HuH-7.5 (cell line): ENCODE measurements at places on chromosomes 6 and 20.

DNA sequence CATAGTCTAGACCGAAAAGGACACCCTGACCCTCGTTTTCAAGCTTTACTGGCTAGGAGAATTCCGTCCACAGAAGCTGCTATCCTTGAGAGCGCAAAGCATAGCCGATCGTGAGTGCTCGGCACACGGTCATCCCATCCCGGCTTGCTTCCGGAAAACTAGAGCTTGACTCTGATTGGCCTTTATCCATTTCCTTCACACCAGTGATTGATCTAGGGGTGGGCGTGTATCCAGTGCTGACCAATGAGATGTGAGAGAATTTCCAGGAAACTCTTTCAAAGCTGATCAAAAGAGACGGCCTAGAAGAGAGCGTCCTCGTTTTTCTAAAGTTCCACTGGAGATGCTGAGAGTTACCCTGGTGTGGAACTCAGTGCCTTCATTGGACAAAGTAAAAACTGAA lies 41.0 kb upstream of the NFATC2 start:
- no peak for DNase-seq

DNA sequence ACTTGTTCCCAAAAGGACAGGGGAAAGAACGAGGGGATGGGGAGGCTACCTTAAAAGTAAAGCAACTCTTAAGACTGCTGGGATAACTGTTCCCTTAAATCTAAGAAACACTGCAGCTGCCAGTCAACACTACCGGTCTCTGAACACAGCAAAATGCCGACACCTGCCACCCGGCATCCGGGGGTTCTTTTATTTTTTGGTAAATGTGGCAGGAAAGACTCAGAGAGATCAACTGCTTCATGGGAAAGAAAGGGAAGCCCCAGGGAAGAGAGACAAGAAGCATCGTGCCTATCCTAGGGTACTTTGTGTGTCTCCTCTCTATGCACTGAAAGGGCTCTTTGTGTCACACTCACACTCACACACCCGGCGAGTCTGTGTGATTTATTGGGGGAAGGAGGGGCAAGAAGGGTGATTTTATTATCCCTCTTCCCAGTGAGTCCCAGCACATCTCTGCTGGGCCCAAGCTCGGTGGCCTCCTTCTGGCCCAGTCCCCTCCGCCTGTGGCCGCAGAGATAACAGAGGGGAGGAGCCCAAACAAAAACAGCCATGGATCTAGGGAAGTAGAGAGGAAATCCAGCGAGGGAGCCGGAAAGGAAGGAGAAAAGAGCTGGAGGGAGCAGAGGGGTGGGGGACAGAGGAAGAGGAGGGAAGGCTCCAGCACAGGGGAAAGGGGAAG lies 1.4 kb downstream of the FYN start:
- peak; percentile 55 for DNase-seq

DNA sequence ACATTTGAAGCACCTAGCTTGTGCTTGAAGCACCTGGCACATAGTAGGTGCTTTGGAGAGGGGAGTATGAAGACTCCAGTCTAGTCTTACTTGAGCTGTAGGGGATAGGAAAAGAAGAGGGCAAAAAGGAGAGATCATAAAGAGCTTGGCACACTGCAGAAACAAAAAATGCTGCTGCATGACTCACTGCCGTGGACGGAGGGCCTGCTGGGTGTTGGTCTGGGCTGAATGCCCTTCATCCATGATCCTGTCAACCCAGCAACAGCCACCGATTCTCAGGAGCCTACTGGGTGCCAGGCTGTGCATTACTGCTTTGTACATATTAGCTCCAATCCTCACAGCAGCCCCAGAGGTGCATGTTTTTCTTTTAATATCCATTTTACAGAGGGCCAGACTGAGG lies 6.0 kb downstream of the PDYN start:
- no peak for DNase-seq

DNA sequence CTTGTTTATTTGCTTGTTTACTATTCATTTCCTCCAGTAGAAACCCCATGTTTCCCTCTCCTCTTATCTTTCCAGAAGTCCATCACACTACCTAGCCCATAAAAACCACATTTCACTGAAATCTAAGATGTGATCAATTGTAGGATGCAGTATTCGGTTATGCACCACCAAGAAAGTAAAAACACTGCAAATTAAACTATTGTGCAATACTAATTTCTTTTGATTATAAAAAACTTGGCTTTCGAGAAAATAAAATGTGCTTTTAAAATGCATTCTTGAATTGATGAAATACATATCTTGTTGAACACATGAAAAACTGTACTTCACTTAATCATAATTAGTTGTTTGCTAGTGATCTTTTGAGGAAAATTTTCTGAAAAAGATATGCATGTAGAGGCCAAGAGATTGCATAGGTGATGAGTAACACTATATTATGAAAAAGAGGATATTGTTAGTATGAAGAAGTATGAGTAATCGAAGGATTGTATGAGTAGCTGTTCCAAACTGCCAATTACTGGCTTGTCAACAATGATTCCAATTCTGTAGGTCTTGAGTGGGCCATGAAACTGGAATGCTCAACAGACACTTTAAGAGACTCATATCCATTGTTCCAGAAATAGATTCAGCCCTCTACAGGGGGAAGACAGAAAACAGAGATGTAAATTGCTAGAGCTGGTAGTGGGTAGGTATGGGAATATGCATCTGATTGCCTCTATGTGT lies 79.7 kb downstream of the RNF217 start:
- DNase-seq = no peak

GRCh38 chr6:116745176-116745575 lies 20.3 kb downstream of the FAM162B start:
- no peak for DNase-seq

DNA sequence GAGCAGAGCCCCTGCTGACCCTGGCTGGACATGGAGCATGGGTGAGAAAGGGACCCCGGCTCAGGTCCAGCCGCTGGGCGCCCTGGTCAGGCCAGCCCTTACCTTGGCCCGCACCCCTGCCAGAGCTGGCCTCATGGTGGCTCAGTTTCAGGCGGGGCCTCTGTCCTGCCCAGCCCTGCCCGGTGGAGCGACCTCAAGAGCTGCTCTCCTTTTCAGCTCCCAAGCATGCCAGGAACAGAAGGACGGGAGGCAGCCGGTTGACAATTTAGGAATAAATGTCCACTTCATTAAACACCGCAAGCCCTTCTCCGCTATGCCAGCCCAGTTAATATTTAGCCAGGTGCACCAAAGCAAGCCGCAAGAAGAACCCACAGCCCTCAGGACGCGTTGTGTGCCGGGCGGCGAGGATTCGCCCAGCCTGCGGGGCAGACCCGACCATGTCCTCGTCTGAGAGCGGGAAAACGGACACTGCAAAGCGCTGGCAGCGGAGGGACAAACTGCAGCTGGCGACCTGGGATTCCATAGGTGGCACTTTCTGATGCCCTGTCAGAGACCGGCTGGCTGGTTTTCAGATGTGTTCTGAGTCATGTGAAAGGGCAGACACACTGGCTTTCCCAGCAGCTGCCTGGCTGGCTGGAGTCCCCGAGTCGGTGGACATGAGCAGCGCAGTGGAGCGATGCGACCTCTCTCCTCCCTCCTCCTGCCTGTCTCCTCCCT lies 221.9 kb downstream of the TTLL2 start:
- no peak for DNase-seq

DNA sequence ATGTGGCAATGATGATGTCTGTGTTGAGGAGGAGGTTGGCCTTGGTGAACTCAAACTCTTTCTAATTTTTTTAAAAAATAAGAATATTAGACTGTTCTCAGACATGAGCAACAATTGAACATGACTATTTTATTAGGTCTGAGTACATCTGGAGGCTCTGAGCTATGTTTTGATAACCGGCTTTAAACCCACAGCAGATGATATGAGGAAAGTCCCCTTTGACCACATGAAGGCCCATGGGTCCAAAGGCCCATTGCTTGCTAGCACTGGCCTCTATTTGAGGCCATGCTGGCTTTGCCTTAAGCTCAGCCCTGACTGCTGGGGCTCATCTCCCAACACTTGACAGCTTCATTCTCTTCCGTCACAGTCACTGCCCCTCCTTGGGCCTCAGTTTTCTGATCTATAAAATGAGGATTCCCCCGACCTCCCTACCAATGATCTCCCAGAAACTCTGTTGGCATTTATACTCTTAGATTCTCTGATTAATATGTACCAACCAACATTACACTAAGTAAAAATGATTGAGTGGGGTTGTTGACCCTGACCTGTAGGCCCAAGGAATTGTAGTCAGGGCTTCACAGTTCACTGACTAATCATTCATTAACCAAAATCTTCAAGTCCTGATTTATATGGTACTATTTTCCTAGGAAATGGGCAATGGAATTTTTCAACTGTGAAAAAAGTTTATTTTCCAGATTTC lies 23.9 kb upstream of the TINAG start:
- DNase-seq = no peak

DNA sequence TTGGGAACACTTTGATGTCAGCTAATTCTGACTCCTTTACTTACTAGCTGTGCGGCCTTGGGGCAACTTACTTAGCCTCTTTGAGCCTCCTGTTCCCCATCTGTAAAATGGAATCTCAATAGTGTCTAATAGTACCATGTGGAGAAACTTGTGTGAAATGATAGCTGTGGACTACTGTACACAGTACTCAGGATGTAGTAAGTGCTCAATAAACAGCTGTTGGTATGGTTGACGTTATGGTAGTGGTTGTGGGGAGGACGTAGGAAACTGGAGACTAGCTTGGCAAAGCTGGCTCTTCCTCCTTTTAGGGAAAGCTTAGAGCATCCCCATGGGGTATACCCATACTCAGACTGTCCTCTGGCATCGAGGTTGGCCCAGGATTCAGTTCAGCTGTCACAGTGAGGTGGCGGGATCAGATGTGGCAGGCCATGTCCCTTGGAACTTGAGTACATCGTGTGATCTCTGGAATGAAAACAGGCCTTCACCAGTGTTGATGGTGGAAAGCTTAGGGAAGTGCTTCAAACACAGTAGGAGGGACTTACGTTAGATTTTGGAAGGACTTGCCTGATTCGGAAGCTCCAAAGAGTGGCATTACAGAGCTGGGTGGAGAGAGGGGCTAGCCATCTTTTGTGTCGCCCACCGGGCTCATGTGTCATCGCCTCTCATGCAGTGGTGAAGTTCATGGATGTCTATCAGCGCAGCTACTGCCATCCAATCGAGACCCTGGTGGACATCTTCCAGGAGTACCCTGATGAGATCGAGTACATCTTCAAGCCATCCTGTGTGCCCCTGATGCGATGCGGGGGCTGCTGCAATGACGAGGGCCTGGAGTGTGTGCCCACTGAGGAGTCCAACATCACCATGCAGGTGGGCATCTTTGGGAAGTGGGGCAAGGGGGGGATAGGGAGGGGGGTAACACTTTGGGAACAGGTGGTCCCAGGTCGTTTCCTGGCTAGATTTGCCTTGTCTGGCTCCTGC lies 7.1 kb downstream of the VEGFA start:
- DNase-seq = no peak

DNA sequence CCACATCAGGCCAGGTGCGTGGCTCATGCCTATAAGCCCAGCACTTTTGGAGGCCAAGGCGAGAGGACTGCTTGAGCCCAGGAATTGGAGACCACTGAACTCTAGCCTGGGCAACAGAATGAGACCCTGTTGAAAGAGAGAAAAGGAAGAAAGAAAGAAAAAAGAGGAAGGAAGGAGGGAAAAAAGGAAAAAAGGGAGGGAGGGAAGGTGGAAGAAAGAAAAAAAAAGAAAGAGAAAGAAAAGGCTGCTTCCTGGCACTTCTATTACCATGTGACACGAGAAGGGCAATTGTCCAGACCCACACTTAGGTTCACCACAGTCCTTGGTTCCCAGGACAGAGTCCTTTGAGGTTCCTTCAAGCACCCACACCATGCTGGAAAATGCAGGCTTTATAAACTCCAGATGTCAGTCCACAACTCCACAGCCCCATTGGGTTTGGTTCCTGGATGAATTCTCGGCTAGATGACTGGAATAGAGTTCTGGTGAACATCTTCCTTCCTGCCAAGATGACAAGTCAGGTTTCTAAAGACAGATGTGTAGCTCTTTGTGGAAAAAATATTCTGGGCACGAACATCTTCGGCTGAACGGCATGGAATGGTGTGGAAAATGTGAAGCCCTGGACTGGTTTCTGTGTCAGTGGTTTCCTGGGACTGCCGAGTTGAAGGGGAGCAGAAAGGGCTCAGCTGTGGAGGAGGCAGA lies 32.5 kb downstream of the NT5E start:
- no peak for DNase-seq

DNA sequence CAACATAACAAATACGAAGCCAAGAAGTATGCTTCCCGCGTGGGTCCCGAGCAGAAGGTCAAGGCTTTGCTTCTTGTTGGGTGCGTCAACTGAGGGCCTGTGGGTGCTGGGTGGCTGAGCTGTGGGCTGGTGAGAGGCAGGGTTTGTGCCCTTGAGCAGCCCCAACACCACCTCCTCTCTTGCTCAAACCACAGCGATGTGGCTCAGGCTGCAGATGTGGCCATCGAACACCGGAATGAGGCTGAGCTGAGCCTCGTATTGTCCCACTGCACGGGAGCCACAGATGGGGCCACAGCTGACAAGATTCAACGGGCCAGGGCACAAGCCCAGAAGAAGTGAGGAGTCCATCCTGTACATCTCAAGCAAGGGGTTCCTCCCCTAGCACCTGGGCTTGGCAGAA lies 7.0 kb upstream of the PTPRA start:
- DNase-seq = no peak

DNA sequence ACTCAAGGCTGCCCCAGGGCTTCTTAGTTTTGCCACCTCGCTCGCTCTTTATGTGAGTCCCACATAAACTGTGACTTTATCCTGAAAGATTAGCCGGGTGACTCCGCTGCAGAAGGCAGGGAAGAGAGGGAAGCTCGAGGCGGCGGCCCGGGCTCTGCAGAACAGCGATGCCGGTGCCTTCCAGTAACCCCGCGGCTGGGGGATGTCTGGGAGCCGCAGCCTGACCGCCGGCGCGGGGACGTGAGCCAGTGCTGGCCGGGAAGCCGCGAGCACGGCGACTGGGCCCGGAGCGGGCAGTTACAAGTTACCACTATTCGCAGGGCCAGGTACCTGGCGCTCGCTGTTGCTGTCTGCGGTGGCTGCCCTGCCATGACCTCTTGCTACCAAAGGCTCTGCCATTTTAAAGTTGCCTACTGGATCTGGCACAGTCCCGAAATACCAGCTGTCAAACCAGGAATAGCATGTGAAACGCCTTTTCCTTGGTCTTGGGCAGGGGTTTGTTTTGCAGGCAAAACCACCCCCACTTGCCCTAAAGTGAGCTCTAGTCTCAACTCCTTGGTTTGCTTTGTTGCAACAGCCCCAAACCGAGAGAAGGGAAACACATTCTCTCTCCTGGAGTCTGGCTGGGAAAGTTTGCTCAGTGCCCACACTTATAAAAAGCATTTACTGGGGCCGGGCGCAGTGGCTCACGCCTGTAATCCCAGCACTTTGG lies 124.0 kb upstream of the SLC2A12 start:
- DNase-seq = peak; percentile 35

GRCh38 chr6:144372611-144373594 lies 87.8 kb downstream of the UTRN start:
- no peak for DNase-seq

- no peak for DNase-seq
Measured at GRCh38 chr6:158253248-158253647, 59.0 kb upstream of the TULP4 start.

DNA sequence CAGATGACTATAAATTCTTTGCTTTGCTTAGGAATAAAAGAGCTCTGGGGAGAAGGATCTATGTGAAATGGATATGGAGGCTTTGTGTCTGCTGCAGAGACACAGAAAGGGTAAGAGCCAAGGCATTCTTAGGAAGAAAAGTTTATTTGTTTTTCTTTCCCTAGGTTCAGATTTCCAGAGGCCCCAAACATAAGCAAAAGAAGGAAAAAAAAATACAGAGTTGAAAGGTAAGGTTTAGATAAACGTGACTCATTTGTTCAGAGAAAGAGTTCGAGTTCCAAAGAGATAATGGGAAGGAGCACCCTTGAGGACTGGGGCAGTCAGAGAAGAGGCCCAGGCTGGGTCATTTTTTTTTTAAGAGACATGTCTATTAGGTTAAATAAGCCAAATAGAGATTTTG lies 27.4 kb upstream of the BMP5 start:
- DNase-seq = no peak

- no peak for DNase-seq
Measured at GRCh38 chr20:64115171-64115911, 8.0 kb upstream of the NPBWR2 start.
